ENCODE measurements at places on chromosomes 1 and 21.

GRCh38 chr1:94120991-94121390 is at the start of gene ABCA4:
Gene ABCA4, minus strand, starts transcription at chr1:94121148. Its CDS starts 103 bp downstream, at chr1:94121045.
- DNase-seq: no peak

GRCh38 chr21:14630556-14631069 is 84.5 kb upstream of the SAMSN1 start:
- DNase-seq: no peak

- no peak for DNase-seq
Measured at GRCh38 chr21:40615505-40616376, 231.2 kb downstream of the DSCAM start.

DNA sequence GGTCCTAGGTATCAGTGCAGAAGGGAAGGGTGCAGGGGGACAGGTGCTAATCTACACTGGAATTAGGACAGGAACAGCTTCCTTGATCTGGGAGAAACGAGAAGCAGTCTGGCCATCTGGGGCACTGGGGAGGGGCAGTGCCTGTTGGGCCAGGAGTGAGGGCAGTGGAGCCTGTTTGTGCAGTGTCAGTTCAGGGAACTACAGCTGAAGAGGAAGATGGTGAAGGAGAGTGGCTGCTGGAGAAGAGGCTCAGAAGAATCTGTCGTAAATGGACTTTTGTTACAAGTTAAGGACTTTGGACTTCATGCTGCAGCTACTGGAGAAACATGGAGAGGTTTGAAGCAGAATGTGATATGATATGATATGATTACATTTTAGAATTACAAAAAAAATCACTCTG is 3.2 kb upstream of the TNFSF4 start:
- no peak for DNase-seq

- no peak for DNase-seq
Measured at GRCh38 chr21:46014828-46015227, 33.3 kb downstream of the COL6A1 start.

DNA sequence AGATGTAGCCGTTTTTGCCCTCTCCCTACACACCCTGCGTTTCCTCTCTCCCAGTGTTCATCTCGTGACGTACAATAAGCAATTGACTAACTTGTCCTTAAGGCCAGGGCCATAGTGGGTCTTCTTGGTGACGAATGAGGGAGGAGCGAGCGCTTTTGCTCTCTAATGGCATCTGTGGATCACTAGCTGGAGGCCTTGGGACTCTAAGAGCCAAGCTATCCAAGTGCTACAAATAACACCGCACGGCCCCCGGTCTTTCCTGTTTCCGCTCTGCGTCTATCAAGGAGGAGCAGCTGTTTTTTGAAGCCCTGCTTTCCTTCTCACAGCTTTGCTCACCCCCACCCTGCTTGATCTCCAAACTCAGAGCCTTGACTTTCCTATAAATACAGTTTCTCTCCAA is 25.2 kb downstream of the EVA1C start:
- no peak for DNase-seq

DNA sequence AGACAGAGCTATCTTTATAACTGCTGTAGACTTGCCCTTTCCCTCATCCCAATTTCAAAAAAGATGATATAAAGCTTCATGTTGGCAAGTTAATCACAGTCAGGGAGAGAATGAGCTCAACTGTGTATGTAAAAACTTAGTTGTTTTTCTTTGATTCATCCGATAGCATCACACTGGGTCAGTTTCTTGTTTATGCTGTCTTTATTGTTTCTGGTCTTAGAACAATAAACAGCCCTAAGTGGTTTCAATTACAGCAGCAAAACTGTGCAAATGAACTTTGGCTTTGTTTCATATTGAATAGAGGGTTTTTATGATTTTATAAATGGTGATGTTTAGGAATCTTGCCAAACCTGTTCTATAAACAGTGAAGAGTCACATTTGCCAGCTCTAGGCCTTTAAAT is 423.8 kb upstream of the CXADR start:
- no peak for DNase-seq

DNA sequence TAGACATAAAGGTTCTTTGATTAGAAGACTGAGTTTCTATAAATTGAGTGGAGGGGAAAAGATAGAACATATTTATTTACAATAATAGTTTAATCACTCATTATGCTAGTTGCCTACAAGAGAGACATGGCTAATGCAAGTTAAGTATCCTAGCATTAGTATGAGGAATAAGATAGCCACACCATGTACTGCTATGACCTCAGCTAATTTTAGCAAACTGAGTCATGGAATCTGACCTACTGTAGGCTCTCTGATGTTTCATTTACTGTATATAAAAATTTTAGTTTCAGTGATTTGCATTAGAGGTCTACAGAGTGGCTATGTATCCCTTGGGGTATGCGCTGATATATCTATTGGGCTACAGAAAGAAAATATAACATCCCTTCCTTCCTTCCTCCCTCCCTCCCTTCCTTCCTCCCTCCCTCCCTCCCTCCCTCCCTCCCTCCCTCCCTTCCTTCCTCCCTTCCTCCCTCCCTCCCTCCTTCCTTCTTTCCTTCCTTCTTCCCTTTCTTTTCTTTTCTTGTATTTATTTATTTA is 5.8 kb downstream of the AGL start:
- DNase-seq: no peak

GRCh38 chr1:91053630-91054029 is 31.8 kb upstream of the ZNF644 start:
- DNase-seq: no peak

GRCh38 chr1:181101581-181102226 is 13.2 kb downstream of the IER5 start:
- no peak for DNase-seq

DNA sequence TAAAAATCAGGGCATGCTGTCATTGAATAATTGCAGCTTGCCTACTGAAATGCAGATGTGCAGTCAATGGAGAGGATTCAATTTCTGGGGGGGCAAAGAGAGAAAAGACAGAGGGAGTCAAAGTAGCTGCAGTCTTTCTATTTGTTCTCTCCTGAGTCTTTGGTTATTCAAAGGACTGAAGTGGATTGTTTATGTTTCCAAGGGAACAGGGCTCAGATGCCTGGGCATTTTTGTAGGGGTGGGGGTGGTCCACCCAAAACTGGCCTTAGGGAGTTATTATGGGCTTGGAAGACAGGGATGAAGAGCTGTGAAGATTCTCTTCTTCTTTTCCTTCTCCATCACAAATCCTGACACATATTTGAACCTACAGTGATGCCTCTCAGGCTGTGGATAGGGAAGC is 408.8 kb upstream of the DAB1 start:
- no peak for DNase-seq

GRCh38 chr1:22761821-22762220 is 51.2 kb downstream of the EPHB2 start:
- no peak for DNase-seq

GRCh38 chr1:147608596-147608995 is 61.7 kb downstream of the ACP6 start:
- DNase-seq: no peak

- no peak for DNase-seq
Measured at GRCh38 chr1:103496014-103496635, 29.4 kb upstream of the RNPC3 start.

DNA sequence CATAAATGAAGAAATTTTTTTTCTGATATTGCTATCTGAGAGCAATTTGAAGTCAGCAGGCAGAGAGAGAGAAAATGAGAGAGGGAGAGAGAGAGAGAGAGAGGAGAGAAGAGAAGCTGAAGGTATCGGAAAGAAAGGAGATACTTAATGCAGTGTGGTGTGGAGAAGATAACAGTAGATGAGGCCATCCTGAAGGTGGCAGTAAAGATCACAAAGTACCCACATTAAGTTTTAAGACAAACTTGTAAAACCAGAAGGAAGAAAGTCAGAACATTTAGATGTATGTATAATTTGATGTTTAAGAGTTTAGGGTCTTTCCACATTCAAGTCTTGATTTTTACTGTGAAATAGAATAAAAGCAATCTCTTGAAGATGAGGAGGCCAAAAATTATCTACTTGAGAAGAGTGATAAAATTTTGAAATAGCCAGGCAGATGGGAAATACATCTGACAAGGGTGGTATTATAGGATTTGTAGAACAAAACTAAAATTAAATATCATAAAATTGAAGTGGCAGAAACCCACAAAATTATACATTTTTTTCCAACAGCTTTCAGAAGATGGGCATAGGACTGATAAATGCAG is 1753.4 kb downstream of the MRPL39 start:
- no peak for DNase-seq

GRCh38 chr21:26941421-26941820 is 25.5 kb downstream of the ADAMTS5 start:
- DNase-seq: no peak

- no peak for DNase-seq
Measured at GRCh38 chr1:22259551-22260282, 116.8 kb upstream of the WNT4 start.

DNA sequence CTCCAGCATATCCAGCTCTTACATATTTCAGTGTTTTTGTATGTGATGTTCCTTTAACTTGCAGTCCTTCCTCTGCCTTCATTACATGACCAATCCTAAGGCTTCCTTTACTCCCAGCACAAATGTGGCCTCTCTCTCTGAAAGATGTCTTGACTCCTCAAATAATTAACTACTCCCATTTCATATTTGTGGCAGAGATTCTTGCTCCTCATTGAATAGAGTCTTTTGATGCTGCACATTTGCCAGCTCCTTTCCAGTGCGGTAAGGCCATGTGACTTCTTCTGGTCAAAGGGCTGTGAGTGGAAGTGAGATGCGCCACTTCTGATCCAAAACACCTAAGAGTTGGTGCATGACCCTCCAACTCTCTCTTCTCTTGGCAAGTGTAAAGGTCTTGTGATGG is 19.1 kb upstream of the LAMC1 start:
- no peak for DNase-seq

GRCh38 chr1:33640114-33640660 is 167.7 kb downstream of the ZSCAN20 start:
- no peak for DNase-seq

GRCh38 chr21:16473988-16474387 is 744.2 kb downstream of the USP25 start:
- no peak for DNase-seq

GRCh38 chr1:106969731-106970130 is 86.7 kb upstream of the PRMT6 start:
- no peak for DNase-seq

- DNase-seq: no peak
Measured at GRCh38 chr1:100794748-100795645, 75.5 kb downstream of the VCAM1 start.

DNA sequence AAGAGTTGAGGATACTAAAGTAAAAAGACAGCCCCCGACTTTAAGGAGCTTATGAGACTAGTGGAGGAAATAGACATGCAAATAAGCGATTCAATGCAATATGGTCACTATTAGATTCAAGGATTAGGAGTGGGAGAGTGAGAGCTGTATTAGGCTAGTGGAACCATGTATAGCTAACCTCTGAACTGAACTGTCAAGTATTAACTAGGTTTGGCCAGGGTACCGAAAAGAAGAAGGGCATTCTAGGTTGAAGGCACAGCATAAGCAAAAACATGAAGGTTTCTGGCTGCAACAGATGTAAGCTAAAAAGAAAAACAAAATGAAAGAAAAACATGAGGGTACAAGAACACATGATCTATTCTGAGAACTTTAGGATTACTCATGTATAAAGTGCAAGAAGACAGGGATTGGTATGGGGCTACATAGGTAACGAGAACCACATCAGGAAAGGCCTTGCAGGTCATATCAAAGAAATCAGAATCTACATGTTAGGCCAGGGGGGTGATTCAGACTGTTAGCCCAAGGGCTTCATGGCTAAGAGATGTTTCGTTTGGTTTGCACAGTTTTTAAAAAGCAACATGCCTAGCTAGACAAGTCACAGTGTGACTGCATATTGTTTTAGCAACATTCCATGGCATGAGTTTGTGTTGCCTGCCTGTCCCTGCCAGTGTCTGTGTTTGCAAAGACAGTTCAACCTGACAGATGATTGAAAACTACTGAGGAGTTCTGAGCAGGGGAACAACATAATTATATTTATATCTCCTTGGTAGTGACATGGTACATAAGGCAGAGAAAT is 54.4 kb upstream of the HAO2 start:
- DNase-seq: no peak

DNA sequence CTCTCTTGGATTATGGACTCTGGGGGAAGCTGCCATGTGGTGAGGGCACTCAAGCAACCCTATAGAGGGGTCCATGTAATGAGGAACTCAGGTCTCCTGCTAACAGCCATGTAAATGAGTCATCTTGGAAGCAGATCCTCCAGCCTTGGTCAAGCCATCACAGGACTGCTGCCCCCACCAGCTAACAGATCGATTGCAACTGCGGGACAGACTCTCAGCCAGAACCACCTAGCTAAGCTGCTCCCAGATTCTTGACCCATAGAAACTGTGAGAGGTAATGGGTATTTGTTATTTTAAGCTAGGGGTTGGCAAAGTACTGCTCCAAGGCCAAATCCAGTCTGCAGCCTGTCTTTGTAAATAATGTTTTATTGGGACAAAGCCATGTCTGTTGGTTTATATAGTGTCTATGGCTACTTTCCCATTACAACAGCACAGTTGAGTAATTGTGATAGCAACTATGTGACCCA is 27.6 kb upstream of the MAP3K7CL start:
- DNase-seq: no peak

DNA sequence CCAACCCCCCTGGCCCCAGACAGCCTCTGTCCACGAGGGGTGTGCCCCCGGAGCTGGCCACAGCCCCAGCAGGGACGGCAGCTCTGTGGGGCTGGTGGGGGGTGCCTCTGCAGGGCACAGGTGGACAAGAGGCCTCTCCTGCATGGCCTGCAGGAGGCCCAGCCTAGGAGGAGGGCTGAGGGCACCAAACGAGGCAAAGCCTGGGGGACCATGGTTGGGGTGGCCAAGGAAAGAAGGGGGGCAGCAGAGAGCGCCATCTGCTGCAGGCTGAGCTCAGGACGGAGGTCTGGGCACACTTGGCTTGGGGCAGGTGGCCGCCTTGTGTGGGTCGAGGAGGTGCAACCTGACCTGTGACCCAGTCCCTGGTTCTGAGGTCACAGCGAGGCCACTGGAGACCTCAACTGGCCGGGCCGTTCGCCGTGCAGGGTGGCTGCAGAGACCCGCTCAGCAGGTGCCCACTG is 27.3 kb downstream of the RRP1 start:
- no peak for DNase-seq

- no peak for DNase-seq
Measured at GRCh38 chr1:206430031-206430983, 40.0 kb upstream of the IKBKE start.

DNA sequence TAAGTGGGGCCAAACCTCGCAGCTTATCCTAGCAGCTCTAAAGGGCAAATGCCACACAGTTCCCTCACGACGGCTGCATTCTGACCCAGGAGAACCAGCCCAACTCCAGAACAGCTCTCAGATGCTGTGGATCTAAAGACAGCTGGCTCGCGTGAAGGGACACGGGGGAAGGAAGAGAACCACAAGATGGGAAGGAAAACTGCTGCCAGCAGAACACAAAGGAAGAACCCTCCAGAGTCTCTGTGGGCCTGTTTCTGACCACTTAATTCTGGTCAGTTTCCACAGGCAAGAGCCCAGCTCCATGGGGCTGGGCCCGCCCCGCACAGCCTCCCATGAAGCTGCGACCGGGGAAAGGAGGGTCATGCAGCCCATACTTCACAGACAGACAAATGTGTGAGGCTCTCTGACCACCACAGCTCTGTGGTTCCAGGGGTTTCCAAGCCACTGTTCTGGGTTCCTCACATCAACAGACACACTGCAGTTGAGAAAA is 61.1 kb downstream of the SLC45A1 start:
- DNase-seq: no peak

Data from nucleus accumbens (tissue), 56 donors.